ENCODE measurements at places on chromosomes 4 and X. TPM values are rescaled to one million over a fixed set of nuclear protein-coding genes. Genes with fewer than 3 reads are reported as not detected.

- no peak for DNase-seq
Measured at GRCh38 chrX:154294791-154295574, at the start of gene TEX28. TEX28 (minus strand) TSS chrX:154295124; CDS start chrX:154292117, 3,007 bp downstream.

PRSS12 gene
- 2.4 TPM for total RNA-seq

GRCh38 chr4:141126769-141127168 is 6.5 kb downstream of the RNF150 start:
- no peak for DNase-seq

DNA sequence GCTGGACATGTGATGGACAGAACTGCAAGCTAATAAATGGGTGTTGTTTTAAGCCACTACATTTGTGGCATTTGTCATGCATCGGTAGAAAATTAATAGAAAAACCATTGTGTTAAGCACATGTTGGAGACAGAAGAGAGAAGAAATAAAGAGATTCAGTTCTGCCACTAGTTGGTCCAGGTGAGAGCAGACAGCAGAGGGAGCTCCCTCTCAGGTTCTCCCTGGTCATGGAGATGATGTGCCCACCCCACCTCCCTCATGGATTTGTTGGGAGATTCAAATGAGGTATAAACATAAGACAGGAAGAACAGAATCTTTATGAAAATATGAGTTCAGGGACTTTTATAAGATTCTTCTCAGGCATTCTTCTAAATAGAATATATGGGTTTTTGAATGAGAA is 36.8 kb upstream of the OCIAD2 start:
- no peak for DNase-seq

STARD8 gene
- 10.9 TPM for total RNA-seq

GRCh38 chr4:4388836-4389575 is 2.1 kb downstream of the NSG1 start:
- DNase-seq, result no peak

DNA sequence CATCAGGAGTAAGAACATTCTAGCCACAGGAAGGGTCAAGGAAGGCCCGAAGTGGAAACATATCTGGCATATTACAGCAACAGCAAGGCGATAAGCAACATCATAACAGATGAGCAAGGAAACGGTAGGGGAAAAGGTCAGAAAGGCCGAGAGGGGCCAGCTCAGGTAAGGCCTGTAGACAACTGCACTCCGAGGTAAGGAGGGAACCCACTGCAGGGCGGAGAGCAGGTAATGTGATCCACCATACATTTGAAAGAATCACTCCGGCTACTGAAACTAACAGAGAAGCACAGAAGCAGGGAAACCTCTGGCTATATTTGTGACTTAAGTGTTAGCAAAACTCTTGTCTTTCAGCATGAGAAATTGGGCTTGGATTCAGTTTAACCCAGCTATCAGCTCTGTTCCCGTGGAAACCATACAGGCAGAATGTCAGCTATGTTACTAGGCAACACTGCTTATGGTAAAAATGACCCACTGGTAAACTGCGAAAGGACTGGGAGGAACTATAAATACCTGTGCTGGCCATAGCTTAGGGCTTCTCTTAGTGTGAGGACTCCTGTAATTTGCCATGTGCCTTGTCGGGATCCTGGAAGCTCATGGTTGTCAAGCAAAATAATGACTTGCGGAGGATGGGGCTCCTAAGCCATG is 31.0 kb downstream of the FRYL start:
- DNase-seq, result no peak

DNA sequence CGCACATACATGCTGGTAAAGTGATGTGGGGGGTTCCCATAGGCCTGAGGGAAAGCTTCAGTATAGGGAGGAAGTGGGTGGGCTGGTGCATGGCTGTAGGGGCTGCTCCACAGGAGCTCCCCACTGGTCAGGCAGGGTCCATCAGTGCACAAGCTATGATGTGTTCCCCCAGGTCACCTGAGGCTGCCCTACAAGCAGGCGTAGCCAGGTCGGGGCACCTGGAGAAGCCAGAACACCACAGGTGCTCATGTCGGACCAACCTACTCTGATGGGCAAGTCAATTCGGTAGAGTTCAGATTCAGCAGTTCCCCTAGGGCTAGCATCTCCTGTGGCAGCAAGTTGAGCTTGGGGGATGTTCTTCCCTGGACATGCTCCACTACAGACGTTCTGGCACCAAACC is 103.3 kb upstream of the EPHA5 start:
- no peak for DNase-seq

SOX3 gene
- not detected for total RNA-seq

MAP3K15 gene
- total RNA-seq, result not detected

DNA sequence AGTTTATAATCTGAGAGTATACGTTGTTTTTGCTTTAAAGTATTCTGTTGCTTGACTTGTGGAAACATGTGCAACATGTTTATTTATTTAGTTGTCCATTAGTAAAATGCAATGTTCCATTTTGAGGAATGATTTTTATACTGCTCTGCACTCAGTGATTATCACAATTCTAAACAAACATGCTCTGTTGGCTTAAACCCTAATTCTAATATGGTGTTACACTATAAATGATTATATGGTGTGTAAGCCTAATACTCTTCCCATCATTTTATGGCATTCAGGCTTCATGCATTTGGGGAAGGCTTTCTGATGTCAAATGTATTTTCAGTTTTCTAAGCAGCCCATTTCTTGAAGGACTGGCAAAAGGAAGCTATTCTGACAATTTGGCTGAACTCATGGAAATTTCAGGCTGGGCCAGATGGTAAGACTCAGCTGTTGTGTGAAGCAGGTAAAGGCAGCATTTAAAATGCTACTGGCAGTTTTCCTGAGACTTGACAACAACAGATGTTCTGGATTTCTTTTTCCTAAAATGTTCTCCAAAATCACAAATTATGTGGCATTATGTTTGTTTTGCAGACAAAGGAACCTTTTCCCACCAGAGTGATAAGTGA is 336.7 kb upstream of the GNPDA2 start:
- DNase-seq, result no peak

- no peak for DNase-seq
Measured at GRCh38 chr4:176571206-176571605, 221.5 kb downstream of the VEGFC start.

GRCh38 chr4:165864271-165864670 is 8.8 kb upstream of the TLL1 start:
- no peak for DNase-seq

KIF4A gene
- total RNA-seq, result 1.0 TPM

DNA sequence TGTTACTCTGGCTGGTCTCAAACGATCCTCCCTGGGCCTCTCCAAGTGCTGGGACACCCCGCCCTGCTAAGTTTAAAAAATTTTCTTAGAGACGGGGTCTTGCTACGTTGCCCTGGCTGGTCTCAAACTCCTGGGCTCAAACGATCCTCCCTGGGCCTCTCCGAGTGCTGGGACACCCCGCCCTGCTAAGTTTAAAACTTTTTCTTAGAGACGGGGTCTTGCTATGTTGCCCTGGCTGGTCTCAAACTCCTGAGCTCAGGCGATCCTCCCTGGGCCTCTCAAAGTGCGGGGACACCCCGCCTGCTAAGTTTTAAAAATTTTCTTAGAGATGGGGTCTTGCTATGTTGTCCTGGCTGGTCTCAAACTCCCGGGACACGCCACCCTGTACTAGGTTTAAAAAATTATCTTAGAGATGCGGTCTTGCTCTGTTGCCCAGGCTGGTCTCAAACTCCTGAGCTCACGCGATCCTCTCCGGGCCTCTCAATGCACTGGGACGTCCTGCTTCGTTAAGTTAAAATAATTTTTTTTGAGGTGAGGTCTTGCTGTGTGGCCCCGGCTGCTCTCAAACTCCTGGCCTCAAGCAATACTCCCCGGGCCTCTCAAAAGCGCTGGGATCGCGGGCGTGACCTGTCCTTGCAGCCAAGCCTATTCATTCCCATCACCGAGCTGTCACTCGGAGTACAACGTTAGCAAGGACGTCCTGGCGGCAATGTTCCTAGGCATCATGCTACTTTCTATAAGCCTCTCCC is 1.1 kb downstream of the SLC25A6 start:
- DNase-seq, result peak; percentile 43

GRCh38 chrX:120732461-120732860 is 102.6 kb upstream of the C1GALT1C1 start:
- no peak for DNase-seq

MAGEC3 gene
- not detected for total RNA-seq

DNA sequence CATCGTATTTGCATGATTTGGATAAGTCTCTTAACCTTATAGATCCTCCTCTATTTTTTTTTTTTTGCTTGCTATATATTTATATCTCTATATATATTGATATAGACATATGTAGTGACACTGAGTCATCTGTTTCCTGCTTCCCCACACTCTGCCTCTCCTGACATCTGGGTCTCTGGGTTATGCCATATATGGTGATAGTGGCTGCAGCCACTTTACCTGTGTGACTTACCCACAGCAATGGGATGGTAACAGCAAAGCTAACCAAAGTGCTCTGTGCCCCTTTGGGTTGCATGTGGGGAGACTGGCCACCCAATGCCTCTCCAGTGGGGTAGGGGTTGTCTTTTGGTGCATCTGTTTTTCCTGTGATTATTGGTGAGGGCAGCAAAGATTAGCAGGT is 14.5 kb downstream of the CMC4 start:
- DNase-seq, result no peak

- no peak for DNase-seq
Measured at GRCh38 chr4:187469627-187470026, 525.9 kb upstream of the ZFP42 start.

UGT2B15 gene
- total RNA-seq, result 0.47 TPM

IRAK1 gene
- 103 TPM for total RNA-seq

All from ureter (tissue), 1 donor.